ENCODE measurements at places on chromosomes 4 and X. TPM values are rescaled to one million over a fixed set of nuclear protein-coding genes. Genes with fewer than 3 reads are reported as not detected.
A peak's percentile ranks its signal among the peaks of the same experiment; 100 is the strongest.

GRCh38 chr4:2848449-2848848 lies 4.8 kb downstream of the ADD1 start:
- no peak for DNase-seq

- no peak for DNase-seq
These were observed 34.4 kb downstream of the AGTR2 start for GRCh38 chrX:116204932-116205331.

DNA sequence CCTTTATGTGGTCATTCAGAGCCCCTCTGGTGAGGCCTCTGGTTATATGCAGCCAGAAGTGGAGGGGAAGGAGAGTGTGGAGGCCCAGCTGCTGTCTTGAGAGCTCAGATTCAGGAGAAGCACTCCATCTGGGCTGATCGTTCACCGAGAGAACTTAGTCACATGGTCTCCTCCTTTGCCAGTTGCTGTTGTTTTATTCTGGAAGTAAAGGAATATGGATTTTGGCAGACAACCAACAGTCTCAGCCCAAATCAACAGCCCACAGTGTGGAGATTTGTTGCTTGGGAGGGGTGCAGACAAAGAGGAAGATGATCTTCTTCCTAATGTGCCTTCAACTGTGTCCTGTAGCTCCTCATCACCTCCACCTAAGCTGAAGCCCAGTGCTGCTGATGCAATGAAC lies 355.4 kb downstream of the ANK2 start:
- DNase-seq: peak; percentile 13

The RASL11B gene
- 21.5 TPM for total RNA-seq

The ART3 gene
- 8.0 TPM for total RNA-seq

Measured in skin of body (tissue), 3 donors.